ENCODE measurements at places on chromosomes 5 and 9.
A peak's percentile ranks its signal among the peaks of the same experiment; 100 is the strongest.

GRCh38 chr5:7066471-7067235 is 329.3 kb upstream of the ADCY2 start:
- DNase-seq, result no peak

- DNase-seq, result no peak
Measured at GRCh38 chr5:15943487-15943886, 236.1 kb downstream of the MARCHF11 start.

DNA sequence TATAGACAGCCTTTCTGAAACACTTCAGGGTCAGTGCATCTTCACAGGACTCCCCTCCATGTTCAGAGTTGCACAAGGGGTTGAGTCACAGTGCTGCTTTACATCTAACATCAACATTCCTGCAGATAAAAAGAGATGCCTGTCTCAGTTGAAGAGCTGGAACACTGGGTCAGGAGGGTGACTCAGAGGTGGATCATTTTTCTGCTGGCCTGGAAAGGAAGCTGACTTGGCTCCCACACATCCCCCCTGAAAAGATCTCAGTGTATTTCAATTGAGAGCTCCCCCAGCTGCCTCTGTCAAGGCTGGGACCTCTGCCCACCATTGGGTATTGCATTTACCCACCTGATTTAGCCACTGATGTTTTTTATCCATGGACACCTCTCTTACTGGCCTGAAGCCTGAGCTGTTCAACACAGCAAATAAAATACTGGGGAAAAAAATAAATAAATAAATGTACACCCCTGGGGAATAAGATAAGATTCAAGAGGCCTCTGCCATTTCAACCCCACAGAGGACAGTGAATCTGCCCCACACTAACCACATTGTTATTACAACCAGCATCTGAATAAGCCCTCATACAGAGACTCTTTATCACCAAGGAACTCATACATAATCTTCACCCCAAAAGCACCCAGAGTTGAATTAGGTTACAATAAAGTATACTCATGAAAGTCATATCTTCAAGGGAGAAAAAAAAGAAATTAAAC is 716.4 kb downstream of the SEMA5A start:
- peak; percentile 45 for DNase-seq

DNA sequence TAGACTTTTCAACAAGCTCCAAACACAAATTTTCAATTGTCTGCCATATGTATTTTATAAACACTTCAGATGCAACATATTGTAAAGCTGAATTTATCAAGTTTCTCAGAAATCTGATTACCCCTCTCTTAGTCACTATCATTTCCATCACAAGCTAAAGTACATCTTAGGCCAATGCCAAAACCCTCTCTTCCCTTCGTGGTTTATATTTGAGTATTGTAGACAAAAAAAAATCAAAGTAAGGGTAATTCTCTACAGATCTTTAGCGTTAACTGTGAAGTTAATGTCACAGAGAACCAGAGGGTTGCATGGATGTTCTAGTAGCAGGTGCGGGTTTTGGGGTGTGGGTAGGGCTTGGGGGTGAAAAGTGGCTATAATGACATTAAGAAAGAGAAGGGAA is 387.7 kb upstream of the PTGER4 start:
- DNase-seq, result no peak

DNA sequence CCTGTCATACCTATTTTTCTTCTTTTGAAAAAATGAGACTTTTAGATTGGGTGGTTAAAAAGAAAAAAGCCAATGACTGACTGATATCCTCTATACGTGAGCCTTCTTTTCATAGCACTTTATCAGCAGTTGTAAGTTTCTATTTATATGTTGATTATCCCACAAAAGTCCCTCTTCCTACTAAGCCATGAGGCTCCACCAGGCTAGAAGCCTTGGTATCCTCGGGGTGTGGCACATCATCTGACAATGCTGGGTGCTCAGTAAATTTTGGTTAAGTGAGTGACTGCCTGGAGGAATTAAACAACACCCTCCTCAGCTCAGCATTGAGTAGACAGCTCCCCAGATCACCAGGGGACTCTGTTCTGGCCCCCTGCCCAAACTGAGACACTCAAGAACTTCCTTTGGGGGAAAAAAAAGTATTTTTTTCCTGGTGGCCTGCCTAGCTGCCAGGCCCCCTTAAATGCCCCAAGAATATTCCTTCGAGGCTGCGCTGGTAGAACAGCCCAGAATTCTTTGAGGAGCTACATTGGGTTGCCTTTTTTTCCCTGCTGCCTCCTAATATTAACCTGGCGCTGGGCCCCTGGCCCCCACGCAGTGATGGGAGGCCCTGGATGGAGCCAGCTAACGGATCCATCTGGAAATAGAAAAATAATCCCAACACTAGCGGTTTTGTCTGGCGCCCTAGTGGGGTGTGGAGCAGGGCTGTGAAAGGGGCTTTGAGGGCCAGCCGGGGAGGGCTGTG is 23.4 kb upstream of the COL27A1 start:
- DNase-seq, result no peak

DNA sequence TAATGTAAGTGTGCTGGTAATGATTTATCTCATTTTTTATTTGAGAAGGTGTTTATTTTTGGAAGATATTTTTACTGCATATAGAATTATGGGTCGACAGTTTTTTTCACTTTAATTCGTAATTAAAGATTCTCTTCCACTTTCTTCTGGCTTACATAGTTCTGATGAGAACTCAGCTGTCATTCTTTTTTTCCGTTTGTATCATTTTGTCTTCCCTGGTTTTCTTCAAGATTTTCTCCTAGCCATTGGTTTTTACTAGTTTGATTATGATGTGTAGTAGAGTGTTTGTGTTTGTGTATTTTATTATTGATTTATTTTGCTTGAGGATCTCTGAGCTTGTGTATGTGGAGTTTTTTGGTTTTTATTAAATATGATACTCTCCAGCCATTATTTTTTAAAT is 21.7 kb downstream of the SLF1 start:
- no peak for DNase-seq

GRCh38 chr5:5421149-5421960 is 1.1 kb upstream of the ICE1 start:
- DNase-seq, result peak; percentile 6

DNA sequence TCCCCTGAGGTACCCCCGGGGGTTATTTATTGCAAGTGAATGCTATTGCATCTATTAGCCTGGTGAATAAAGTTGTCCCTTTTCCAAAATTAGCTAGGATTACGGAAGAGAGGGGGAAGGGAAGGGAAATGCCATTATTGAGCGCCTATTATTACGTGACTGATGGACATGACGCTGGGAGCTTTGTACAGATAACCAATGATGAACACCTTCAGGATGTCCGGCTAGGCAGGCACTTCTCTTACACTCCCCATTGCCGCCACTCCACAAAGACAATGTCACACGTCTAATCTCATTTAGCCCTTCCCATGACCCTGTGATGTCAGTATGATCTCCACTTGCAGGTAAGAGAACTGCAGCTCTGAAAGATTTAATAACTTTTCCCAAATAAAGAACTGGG is 9.4 kb downstream of the GABRP start:
- DNase-seq, result no peak

GRCh38 chr5:126199467-126199866 is 223.7 kb upstream of the GRAMD2B start:
- DNase-seq, result no peak

DNA sequence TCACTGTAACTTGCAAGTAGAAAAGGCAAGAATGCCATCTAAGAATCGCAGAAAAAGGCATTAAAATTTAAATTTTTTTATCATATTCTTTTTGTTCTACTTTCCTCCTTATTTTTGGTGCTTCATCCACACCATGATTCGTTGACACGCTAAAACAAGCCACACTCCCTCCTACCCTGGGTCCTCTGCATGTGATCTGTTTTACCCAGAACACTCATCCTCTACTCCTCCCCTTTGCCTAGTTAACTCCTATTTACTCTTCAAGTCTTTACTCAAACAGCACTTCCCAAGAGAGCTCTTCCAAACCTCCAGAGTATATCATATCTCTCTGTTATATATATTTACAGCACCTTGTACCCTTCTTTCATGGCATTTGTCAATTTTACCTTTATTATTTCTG is 61.4 kb upstream of the SRP19 start:
- no peak for DNase-seq

DNA sequence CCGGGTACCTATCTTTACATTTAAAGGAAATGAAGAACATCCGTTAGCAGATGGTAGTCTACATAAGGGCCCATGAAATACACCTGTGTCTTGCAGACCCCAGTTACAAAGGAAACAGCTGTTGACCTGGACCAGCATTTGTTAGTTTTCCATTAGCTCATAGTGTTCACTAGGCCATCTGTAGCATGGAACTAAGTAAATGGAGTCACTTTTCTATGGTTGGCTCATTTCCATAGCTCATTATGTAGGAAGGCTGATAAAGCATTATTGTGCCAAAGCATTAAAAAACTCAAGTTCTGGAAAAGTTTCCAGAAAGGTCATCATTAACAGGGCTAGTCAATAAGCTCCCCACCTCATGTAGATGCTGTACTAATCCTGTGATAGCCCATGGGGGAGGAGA is 62.1 kb downstream of the PCSK1 start:
- no peak for DNase-seq

GRCh38 chr5:147176422-147176821 is 58.4 kb upstream of the STK32A start:
- no peak for DNase-seq

GRCh38 chr5:159763562-159763961 is 152.7 kb upstream of the ADRA1B start:
- DNase-seq, result no peak

DNA sequence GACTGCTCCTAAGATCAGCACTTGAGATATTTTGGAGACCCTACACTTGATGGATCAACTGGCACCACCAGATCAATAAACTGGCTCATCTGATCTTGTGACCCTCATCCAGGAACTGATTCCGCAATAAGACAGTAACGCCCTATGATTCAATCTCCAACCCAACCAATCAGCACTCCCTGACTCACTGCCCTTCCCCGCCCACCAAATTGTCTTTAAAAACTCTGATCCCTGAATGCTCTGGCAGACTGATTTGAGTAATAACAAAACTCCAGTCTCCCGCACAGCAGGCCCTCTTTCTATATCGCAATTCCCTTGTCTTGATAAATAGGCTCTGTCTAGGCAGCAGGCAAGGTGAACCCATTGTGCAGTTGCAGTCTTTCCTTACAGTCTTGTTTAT is 677.0 kb downstream of the LRRC70 start:
- no peak for DNase-seq

GRCh38 chr9:21854594-21854993 is 52.2 kb downstream of the MTAP start:
- DNase-seq, result no peak

- DNase-seq, result no peak
Measured at GRCh38 chr9:95307538-95307937, 10.0 kb downstream of the FANCC start.

DNA sequence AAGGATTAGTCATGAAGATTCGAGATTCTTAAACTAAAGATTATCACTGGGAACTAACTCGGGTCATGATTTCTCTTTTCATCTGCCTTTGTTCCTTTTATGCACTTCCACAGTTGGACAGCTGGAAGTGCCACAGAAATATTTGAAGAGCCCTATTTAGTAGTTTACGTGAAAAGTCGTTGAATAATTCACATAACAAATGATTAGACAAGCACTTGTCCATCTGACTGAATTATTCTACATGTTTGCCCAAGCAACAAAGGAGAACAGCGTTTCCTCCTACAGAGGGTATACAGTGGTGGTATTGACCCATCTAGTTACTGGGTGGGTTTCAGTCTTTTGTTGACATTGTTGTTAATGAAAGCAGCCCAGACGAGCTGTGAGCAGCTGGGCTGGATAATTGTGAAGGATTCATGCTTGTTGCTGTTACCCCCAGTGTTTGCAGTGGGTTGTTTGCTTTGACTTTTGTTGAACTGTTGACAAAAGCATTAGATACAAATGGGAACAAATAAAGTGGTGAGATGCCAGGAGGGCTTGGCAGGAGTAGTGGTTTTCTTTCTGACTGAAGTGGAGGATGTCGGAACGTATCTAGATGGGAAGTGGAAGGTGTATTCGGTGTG is 96.2 kb downstream of the TLE4 start:
- DNase-seq, result no peak

- DNase-seq, result peak; percentile 17
Measured at GRCh38 chr5:180296771-180297170, 4.9 kb upstream of the MAPK9 start.

GRCh38 chr5:57494104-57495098 is 11.8 kb upstream of the ACTBL2 start:
- peak; percentile 83 for DNase-seq

DNA sequence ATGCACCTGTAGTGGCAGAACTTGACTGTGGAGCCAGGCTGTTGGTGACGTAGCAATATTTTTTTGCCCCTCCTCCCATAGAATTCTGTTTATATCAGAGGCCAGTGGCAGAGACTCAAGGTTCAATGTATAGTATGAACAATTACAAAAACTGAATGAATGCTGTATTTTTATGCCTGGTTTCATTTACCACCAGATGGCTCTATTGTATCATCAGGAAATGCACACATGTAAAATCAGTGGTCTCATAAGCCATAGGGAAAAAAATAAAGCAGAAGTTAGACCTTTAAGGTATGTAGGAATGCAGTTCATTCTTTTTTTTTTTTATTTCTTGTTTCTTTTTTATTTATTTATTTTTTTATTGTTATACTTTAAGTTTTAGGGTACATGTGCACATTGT is 43.6 kb downstream of the CCDC192 start:
- peak; percentile 62 for DNase-seq

- DNase-seq, result peak; percentile 8
Measured at GRCh38 chr5:53543401-53543800, 17.0 kb upstream of the NDUFS4 start.

GRCh38 chr9:95726756-95727155 is 148.7 kb upstream of the ERCC6L2 start:
- DNase-seq, result peak; percentile 56

DNA sequence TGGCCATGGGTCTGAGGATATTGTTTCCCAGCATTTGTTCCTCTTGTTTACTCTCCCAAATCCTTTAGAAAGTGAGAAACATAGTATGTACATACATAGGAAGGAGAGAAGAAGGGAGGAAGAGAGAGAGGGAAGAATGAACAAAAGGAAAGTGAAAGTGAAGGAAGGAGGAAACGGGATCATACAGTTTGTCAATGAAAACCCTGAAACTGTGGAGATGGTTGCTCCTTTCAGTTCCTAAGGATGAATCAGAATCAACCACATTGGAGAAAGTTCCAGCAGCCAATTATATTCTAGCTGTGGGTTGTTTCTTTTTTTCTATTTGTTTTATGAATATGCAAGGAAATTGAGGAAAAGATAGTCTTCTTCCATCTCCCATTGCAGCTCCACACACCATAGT is 396.5 kb downstream of the MLLT3 start:
- DNase-seq, result no peak

DNA sequence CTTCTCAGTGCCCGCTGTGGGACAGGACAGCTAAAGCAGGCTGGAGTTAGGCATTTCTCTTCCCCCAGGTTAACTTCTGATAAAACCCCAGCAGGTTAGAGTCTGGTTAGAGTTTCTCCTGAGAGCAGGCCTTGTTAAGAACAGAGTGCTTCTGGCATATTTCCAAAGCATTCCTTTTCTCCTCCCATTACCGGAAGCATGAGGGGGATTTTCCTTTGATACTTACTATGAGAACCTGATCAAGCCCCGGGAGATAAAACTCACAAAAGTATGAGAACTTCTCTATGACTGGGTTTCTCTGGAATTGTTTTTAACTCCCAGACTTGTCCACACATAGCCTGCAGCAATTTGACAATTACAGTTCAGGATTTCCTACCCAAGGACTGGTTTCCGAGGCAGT is 77.4 kb upstream of the MAST4 start:
- DNase-seq, result no peak

All from Kasumi-1 (cell line).